ENCODE measurements at places on chromosomes 6 and 20.
A peak's percentile ranks its signal among the peaks of the same experiment; 100 is the strongest.

DNA sequence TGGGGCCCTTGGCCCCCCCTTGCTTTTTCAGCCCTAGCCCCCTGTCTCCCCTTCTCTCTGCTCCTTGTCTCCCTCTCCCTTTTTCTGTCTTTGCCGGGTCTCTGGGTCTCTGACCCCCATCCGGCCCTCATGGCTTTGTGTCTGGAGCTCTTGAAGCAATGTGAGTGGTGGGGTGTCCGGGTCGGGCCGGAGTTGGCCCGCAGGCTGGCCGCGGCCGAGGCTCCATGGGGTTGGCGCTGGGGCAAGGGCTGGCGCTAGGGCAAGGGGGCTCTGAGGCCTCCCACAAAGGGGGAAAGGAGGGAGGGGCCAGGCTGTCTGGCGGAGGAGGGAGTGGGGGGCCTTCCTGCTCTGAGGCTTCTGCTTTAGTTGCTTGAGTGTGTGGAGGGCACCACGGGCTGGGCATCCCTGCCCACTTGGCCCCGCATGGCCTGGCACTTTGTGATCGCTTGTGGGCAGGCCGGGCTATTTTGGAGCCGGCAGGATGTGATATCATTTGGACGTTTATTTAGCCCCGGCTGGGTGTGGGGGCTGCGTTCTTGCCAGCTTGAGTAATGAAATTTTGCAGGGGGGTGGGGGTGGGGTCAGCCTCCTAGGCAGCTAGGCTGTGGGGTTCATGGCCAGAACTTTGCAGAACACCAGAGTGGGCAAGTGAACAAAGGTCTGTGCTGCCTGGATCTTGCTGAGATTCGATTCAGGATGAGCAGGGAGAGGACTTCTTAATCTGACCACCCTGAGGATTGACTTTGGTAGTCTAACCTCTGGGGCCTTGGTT lies 78.7 kb upstream of the MYL9 start:
- DNase-seq: peak; percentile 15

- peak; percentile 67 for DNase-seq
Observed at GRCh38 chr6:44655412-44656342, 268.2 kb downstream of the CDC5L start.

- peak; percentile 28 for DNase-seq
Observed at GRCh38 chr6:119284861-119285521, 64.6 kb downstream of the MAN1A1 start.

DNA sequence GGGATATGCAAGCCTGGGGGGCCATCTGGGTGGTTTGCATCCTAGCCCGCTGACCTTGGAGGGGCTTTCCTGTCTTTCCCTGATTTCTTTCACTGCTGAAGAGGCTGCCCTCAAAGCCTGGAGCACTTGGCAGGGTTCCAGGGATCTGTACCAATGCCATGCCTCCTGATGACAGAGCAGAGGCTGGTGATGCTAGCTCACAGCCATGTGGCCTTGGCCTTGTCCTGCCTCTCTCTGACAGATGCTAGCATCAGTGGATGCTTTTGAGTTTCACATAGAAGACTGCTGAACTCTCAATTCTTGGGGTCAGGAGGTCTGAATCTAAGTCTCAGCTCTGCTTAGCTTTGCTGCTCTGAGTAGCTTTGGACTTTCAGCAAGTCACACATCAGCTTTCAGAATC lies 21.9 kb upstream of the RREB1 start:
- peak; percentile 12 for DNase-seq

GRCh38 chr6:145583753-145584152 lies 151.6 kb downstream of the EPM2A start:
- DNase-seq: no peak
